ENCODE measurements at places on chromosomes 13 and 19. TPM values are rescaled to one million over a fixed set of nuclear protein-coding genes. Genes with fewer than 3 reads are reported as not detected.

Gene NLRP7
- total RNA-seq: not detected

Gene ZNF846
- total RNA-seq: 18.5 TPM

Gene EEF2
- 4,523 TPM for total RNA-seq

Gene TINCR
- under 0.01 TPM for total RNA-seq

Gene CD70
- total RNA-seq: 0.09 TPM

Gene PTGIR
- 0.77 TPM for total RNA-seq

Gene LILRA6
- not detected for total RNA-seq

Gene CYP2A7
- not detected for total RNA-seq

Gene RNF17
- total RNA-seq: not detected

Gene TPGS1
- 33.4 TPM for total RNA-seq

Gene ZNF587B
- total RNA-seq: 13.1 TPM

Gene PCDH20
- total RNA-seq: not detected

Gene CEACAM4
- total RNA-seq: not detected

Gene PSG4
- total RNA-seq: under 0.01 TPM

Gene GNG7
- total RNA-seq: 0.17 TPM

Gene CPB2
- not detected for total RNA-seq

Gene RNF225
- 0.17 TPM for total RNA-seq

Gene SOX1
- not detected for total RNA-seq

Gene TMEM145
- not detected for total RNA-seq

Gene KISS1R
- 0.09 TPM for total RNA-seq

Gene TMEM272
- total RNA-seq: not detected

Gene RDH8
- not detected for total RNA-seq

Gene LPAR2
- 1.9 TPM for total RNA-seq

Gene STX10
- 76.8 TPM for total RNA-seq

Gene LGALS7B
- total RNA-seq: 1.9 TPM

Gene LRP3
- 21.9 TPM for total RNA-seq

Data from bronchial smooth muscle cell (primary cell).